ENCODE measurements at places on chromosomes 4 and X. TPM values are rescaled to one million over a fixed set of nuclear protein-coding genes. Genes with fewer than 3 reads are reported as not detected.

GC gene
- total RNA-seq: 0.23 TPM

FHIP1A gene
- 2.4 TPM for total RNA-seq

CA5B gene
- 7.2 TPM for total RNA-seq

C4orf17 gene
- not detected for total RNA-seq
